ENCODE measurements at places on chromosomes 5 and 9. TPM values are rescaled to one million over a fixed set of nuclear protein-coding genes. Genes with fewer than 3 reads are reported as not detected.

PLPP7 gene
- total RNA-seq: 9.5 TPM

ANKRD34B gene
- total RNA-seq: not detected

ENTREP1 gene
- 5.7 TPM for total RNA-seq

PCDHA9 gene
- total RNA-seq: 0.36 TPM

SPINK9 gene
- total RNA-seq: 0.90 TPM

ENHO gene
- not detected for total RNA-seq

FGF1 gene
- total RNA-seq: 25.6 TPM

PROB1 gene
- 3.0 TPM for total RNA-seq

CYLC2 gene
- not detected for total RNA-seq

SLC24A2 gene
- total RNA-seq: not detected

HBEGF gene
- 30.2 TPM for total RNA-seq

CD74 gene
- 677 TPM for total RNA-seq

DENND1A gene
- total RNA-seq: 22.5 TPM

PCDHGA9 gene
- total RNA-seq: 8.2 TPM

KIF24 gene
- 0.32 TPM for total RNA-seq

PCDHGC3 gene
- 67.3 TPM for total RNA-seq

PCDHB16 gene
- total RNA-seq: 7.4 TPM
